H7 (cell line): ENCODE measurements at places on chromosomes 11 and 22. TPM values are rescaled to one million over a fixed set of nuclear protein-coding genes. Genes with fewer than 3 reads are reported as not detected.

OR6A2 gene
- total RNA-seq: 0.04 and 0.07 TPM in 2 replicates

- DNase-seq: no peak
Observed at GRCh38 chr11:1805525-1805924, 29.3 kb upstream of the SYT8 start.

DNA sequence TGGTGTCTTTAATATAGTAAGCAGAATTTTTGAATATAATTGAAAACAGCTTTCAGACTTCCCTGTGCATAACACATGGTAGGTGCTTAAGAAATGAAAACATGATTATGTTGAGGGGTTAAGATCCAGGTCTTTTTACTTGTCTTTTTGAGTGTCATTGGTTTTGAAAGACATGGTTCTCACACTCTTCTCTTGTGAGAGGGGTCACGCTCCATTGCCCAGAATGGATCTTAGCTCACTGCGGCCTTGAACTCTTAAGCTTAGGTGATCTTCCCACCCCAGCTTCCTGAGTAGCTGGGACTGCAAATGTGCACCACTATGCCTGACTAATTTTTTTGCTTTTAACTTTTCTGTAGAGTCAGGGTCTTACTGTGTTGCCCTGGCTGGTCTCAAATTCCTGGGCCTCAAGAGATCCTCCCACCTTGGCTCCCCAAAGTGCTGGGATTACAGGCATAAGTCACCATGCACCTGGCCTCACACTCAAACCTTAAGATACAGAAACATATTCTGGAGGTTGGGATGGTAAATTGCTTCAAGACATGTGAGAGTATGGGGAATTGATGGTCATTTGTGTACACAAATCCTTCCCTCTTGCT, 1.4 kb downstream of the SPCS2 start:
- no peak for DNase-seq

DNA sequence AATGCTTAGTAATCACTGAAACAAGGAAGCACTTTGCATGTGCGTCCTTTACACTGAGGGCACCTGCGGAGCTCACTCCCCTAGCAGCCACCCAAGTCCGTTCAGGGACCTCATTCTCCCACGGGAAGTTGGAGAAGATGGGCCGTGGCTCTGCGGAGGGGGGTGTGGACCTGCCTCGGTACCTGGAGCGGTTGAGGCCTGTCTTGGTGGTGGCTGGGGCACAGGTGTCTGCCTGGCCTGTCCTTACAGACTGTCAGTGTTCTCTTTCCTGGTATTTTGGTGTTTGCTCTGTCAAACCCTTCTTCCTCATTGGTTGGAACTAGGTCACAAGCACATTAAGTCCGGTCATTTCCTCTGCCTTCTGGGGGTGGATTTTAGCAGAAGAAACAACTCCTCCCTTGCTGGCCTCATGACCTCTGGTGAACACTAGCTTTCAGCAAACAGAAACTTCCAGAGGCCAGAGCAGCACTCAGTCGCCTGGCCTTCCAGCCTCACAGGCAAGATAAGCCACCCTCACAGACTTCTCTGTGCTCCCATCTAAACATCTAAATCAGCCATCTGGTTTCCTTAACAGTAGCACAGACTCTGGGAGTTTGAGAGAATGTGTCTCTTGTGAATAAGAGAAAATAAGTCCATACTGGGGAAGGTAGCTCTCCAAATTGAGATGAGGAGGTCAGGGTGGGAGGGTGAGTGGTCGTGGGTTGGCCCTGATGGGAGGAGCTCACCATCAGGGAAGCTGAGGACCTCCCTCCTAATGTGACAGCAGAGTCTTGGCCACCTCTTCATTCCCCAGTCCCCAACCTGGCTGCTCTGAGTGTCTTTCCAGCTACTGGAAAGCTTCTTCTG, 8.6 kb downstream of the SNAP29 start:
- DNase-seq: no peak

GRCh38 chr11:102950622-102951081, 4.9 kb downstream of the MMP13 start:
- no peak for DNase-seq

DNA sequence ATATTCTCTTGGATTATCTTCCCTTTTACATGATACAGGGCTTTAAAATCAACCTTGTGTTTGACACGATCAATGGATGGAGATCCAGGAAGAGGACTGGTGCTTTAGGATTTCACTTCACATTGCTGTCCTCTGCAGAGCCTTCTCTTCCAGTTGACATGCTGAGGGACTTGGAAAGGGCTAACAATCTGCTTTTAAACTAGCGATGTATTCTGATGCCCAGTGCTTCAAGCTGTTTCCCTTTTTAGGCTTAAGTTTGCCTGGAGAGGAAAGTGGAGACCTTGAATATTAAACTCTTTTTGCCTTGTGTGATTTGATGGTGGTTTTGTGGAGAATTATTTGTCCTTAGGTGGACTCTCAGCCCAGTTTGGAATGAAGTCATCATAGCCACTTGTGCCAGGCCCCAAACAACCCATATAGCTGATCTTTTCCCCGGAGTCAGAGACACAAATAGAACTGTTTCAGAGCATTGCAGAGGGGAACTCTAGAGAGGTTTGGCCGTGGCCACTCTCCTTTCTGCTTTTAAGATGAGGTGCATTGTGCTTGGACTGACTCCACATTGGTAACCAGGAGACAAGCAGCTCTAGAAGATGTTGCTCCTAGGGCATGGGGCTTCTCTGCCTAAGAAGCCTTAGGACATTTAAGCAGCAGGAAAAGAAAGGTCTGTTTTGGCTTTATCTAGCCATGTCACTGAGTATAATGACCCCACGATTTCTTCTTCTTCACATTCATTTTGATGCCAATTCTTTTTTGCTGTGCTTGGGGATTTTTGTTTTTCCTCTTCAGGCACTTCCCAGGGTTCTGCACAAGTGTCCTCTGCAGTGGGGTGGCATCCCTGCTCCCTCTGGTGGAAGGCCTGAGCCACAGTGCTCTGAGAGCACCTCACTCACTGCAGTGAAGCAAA, 152.8 kb downstream of the NCAM1 start:
- DNase-seq: peak; percentile 41

- DNase-seq: no peak
Observed at GRCh38 chr11:33377412-33378370, 120.5 kb downstream of the HIPK3 start.

CEND1 gene
- total RNA-seq: 0.14 TPM in 1 of 2 replicates, not detected in the other

GRCh38 chr22:22941831-22942510, 54.4 kb downstream of the IGLL5 start:
- DNase-seq: peak; percentile 35

WT1 gene
- 0.10 TPM in 1 of 2 replicates, not detected in the other for total RNA-seq

- no peak for DNase-seq
Observed at GRCh38 chr11:112161012-112161411, 2.9 kb downstream of the IL18 start.

DNA sequence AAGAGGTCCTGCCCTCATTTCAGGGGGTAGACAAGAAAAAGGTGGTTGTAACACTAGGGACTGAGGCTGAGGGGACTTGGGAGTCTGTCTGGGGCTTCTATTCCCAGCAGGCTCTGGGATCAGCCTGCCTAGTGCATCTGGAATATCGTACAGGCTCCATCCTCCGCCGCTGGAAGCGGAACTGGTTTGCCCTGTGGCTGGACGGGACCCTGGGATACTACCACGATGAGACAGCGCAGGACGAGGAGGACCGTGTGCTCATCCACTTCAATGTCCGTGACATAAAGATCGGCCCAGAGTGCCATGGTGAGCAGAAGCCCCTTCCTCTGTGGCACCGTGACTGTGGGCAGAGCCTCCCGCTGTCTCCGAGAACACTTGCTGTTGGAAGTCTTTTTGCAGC, 4.0 kb downstream of the PLEKHB1 start:
- DNase-seq: no peak

DNA sequence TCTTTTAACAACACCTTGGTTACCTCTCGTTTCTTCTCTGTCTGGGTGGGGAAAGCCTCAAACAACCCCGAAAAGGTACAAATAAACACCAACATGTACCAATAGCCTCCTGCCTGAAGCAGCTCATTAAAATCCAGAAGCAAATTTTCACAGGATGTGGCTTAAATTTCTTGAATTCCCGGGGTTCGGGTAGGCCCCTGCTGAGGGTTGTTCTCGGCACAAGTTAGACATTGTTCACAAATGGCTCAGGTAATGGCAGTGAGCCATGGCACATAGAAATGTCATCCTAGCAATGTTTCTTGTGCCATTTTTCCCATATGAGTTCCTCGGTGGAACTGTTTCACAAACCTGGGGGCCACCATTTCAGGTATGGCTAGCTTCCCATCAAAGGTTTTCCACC, 19.7 kb upstream of the GLYATL1 start:
- DNase-seq: no peak

IL10RA gene
- not detected in 2 replicates for total RNA-seq

SYT13 gene
- 6.1 and 9.6 TPM in 2 replicates for total RNA-seq

GRCh38 chr11:74043450-74043849, 34.6 kb upstream of the UCP3 start:
- no peak for DNase-seq

POLD3 gene
- 31.8 and 36.8 TPM in 2 replicates for total RNA-seq

- no peak for DNase-seq
Observed at GRCh38 chr11:126588630-126589491, 233.4 kb downstream of the ST3GAL4 start.

KRTAP5-9 gene
- not detected in 2 replicates for total RNA-seq

GRCh38 chr22:19565382-19566278, 41.4 kb upstream of the CLDN5 start:
- DNase-seq: no peak

BTBD18 gene
- not detected in 2 replicates for total RNA-seq

GRCh38 chr11:125552927-125553326, 16.4 kb upstream of the EI24 start:
- no peak for DNase-seq
